ENCODE measurements at places on chromosomes 5 and 9.

- peak; percentile 99 for DNase-seq
Measured at GRCh38 chr9:111631214-111631971, at the start of gene DNAJC25. Gene DNAJC25 (plus strand): TSS chr9:111631334. CDS start chr9:111631408, 74 bp downstream.

- no peak for DNase-seq
Measured at GRCh38 chr5:136087961-136088871, 44.4 kb upstream of the SMAD5 start.

DNA sequence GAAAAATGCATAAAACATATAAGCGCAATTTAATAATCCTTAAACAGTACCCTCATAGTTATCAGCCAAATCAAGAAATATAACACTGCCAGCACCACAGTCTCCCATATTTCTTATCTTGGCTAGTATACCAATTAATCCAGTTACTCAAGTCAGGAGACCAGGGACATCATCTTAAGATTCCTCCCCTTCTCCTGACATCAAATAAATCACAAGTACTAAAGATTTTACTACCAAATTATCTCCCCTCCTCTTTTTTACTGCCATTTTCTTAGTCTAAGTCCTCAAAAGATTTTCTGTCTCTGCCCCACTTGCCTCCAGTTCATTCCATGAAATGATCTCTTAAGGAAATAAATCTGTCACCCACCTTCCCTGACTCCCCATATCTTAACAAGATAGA, 37.0 kb downstream of the STRBP start:
- DNase-seq = no peak

- DNase-seq = no peak
Measured at GRCh38 chr5:73450672-73451223, 2.2 kb upstream of the FOXD1 start.
